AML-193 (cell line): ENCODE measurements at places on chromosomes 12 and 14.

DNA sequence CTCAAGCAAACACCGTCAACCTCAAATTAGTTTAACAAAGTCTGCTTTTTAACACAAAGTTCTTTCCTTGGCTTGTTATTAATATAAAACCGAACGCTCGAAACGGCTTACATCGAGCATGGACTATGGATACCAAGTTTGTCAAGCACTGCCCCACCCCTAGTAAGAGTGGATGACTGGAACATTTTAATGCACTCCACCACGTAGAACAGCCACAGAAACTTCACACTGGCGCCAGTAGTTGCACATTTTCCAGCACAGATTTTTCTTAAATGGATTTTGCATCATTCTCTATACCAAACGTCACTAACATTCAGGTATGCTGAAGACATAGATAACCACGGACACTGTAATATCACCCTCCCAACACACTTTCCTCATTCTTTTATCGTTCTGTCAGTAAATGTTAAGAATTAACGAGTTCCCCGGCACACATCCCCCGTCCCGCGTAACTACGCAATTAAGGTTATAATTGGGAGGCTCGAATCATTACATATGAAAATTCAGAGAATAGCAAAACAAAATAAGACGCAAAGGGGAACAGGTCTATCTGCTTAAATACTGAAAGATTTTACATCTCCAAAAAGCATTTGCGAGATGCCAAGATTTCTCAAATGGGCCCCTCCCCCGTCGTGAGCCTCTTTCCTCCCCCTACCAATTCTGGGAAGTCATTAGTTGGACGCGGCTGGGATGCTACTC lies 990 bp downstream of the FERMT2 start:
- no peak for DNase-seq

DNA sequence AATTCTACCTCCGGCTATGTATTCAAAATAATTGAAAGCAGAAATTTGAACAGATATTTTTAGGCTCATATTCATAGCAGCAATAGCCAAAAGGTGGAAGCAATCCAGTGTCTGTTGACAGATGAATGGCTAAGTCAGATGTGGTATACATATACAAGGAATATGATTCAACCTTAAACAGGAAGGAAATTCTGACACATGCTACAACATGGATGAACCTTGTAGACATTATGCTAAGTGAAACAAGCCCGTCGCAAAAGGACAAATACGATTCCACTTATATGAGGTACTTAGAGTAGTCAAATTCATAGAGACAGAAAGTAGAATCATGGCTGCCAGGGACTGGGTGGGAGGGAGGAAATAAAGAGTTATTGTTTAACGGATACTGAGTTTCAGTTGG lies 331.6 kb downstream of the PCNX1 start:
- no peak for DNase-seq

DNA sequence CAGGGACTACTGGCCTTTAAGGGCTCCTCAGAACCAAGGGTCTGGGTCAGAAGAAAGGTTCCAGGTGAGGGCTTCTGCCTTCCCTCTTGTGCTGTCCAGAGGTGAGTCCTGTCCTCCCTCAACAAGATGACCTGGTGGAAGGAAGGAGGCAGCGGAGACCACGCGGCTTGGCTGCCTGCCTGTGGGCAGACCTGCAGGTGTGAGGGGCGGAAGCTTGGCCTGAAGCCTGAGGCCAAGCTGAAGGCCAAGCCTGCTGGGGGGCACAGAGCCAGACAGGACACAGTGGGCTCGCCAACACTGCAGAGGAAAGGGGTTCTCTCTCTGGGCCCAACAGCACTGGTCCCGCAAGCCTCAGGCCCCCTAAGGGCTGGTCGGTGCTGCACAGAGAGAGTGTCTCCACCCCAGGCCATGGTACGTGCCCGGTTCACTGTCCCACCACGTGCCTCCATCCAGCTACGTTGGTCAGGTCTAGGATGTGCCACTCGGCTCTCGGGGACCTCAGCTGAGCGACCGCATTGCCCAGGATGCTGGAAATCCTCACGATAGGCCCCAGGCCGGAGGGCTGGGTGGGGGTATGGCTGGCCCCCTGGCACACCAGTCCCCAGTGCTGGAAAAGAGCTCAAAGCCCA lies 170.0 kb upstream of the PRMT8 start:
- no peak for DNase-seq

- peak; percentile 78 for DNase-seq
Observed at GRCh38 chr12:53159195-53159839, 21.2 kb upstream of the ZNF740 start.

DNA sequence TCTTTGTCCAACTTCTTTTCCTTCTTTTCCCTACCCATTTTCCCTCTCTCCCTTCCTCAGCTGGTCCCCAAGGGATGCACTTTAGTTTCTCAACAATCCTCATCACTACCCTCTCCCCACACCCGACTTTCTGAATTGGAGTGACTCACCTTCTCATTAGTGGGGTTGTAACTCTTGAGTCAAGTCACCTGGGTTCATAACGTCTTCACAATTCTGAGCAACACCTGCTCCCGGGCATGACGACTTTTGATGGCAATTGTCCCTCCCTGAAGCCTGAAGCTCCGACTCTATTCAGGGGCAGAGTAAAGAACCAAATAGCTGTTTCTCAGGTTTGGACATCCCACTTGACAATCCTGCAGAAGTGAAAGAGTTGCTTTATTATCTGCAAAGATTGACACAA lies 82.7 kb upstream of the OTX2 start:
- no peak for DNase-seq

GRCh38 chr12:131124487-131125280 lies 171.0 kb downstream of the ADGRD1 start:
- DNase-seq: no peak

GRCh38 chr14:70416338-70416724 lies 559 bp downstream of the SYNJ2BP start:
- DNase-seq: no peak

- no peak for DNase-seq
Observed at GRCh38 chr14:68807148-68807600, 14.3 kb upstream of the ZFP36L1 start.

- DNase-seq: no peak
Observed at GRCh38 chr14:53517270-53517960, 364.3 kb upstream of the DDHD1 start.
